ENCODE measurements at places on chromosomes 7 and 10. TPM values are rescaled to one million over a fixed set of nuclear protein-coding genes. Genes with fewer than 3 reads are reported as not detected.

VPS37D gene
- 4.2 TPM for total RNA-seq

ZNF727 gene
- total RNA-seq: 0.15 TPM

ASB10 gene
- total RNA-seq: not detected

SAMD9L gene
- total RNA-seq: 9.5 TPM

C10orf88 gene
- total RNA-seq: 12.2 TPM

PLAC9 gene
- total RNA-seq: 24.6 TPM
